ENCODE measurements at places on chromosomes 5 and 9.

DNA sequence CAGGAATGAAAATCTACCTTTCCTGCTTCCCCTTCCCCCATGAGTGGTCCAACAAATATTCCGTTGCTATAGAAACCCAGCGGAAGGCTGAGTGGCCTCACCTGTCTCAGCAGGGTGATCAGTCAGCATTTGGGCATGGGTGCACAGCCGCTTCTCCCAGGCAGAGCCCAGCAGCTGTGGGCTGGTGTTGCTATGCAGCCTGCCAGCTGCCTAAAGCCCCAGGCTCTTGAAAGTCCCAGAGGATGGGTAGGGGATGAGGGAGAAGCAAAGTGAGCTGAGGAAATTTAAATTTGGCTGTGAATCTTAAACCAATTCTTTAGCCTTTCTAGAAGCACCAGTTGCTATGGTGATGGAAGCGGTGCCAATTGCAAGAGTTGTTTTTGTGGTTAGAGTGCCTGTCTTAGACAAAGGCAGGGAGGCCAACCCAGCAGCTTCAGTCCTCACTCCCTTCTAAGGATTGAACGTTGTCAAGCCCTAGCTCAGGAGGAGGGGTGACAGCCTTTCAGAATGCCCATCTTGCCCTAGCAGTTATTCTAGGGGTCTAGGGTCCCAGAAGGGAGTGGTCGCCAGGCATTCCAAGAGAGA is 151.5 kb upstream of the PITX1 start:
- DNase-seq = no peak

DNA sequence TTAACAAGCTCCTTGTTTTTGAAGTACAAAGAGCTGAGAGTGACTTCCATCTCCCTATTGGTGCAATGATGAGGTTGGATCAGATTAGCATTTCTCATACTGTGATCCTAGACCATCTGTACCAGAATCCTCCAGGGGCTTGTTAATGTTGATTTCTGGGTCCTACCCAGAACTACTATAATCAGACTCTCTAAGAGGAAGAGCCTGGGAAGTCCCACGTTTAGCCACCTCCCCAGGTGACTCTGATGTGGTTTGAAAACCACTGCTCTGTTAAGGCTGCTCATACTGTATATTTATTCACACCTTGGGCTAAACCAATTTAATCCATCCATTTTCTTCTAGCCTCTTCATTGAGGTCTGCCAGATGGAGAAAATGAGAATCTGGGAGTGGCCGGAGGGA is 49.6 kb upstream of the SMIM32 start:
- no peak for DNase-seq

DNA sequence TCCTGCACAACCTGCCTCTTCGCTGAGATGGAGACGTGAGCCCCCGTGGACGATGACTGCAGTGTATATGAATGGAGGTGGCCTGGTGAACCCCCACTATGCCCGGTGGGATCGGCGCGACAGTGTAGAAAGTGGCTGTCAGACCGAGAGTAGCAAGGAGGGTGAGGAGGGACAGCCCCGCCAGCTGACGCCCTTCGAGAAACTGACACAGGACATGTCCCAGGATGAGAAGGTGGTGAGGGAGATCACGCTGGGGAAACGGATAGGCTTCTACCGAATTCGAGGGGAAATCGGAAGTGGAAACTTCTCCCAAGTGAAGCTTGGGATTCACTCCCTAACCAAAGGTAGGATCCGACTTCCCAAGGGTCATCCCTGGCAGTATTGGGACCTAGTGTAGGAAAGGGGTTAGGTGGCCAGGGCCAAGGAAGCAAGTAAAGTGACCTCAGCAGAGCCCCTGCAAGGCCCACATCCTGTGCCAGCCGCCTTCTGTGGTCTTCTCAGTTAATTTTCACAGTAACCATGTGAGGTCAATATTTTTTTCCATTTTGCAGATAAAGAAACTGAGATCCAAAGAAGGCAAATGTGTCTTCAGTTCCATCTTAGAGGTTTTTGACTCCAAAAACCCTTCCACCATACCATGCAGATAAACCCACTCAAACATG is 53.8 kb downstream of the NIM1K start:
- no peak for DNase-seq

DNA sequence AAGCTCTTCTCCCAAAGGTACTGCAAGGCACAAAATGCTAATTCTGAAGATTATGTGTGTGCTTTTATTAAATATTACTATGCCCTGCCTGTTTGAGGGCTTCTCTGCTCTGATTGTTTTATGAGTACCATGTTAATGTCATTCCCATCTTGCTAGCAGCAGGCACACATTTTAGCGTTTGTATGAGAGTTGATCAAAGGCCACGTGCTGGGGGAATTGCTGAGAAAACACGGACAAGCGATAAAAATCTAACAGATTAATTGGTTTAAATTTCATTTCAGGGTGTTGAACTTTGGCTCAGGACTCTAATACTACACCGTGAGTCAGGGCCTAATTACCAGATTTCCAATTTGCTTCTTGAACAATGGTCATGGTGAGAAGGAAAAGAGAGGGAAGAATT is 298.4 kb downstream of the EBF1 start:
- no peak for DNase-seq

GRCh38 chr9:128045831-128046230 is 21.3 kb downstream of the NAIF1 start:
- no peak for DNase-seq
